ENCODE measurements at places on chromosomes 5 and 9.

- no peak for DNase-seq
Observed at GRCh38 chr5:160679567-160680309, 172.3 kb downstream of the ATP10B start.

DNA sequence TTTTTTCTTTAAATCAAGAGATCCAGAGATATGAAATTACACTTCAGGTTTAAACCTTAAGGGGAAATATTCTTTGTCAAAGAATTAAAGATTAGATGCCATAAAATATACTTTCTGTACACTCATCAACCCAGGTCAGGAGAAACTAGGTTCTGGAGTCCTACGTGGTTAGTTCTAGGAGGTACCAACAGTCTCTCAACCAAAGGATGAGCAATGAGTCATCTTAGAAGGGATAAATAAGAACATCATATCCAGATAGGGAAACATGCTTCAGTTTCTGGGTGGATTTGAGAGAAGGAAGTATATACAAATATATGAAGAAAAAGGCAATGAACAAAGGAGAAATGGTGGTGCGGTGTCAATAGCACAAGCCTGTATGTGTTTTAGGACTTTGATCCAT, 98.2 kb downstream of the CSNK1G3 start:
- no peak for DNase-seq

DNA sequence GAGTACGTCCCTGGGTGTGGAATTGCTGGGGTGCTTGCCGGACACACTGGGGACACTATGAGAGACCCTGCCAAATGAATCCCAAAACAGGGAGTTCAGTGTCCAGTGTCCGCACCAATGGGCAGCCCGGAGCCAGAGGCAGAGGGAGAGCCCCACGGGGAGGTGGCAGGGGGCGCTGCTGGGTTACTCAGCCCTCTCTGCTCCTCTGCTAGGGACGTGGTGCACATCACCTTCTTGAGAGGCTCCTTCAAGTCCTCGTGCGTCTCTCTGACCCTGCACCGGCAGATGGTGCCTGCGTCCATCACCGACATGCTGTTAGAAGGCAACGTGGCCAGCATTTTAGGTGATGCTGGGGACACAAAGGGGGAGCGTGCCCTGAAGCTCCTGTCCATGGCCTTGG, 20.8 kb downstream of the STKLD1 start:
- DNase-seq: peak; percentile 53

GRCh38 chr5:118354797-118355196, 633.5 kb downstream of the DTWD2 start:
- DNase-seq: no peak

- DNase-seq: no peak
Observed at GRCh38 chr5:175710326-175710725, 52.5 kb downstream of the HRH2 start.

DNA sequence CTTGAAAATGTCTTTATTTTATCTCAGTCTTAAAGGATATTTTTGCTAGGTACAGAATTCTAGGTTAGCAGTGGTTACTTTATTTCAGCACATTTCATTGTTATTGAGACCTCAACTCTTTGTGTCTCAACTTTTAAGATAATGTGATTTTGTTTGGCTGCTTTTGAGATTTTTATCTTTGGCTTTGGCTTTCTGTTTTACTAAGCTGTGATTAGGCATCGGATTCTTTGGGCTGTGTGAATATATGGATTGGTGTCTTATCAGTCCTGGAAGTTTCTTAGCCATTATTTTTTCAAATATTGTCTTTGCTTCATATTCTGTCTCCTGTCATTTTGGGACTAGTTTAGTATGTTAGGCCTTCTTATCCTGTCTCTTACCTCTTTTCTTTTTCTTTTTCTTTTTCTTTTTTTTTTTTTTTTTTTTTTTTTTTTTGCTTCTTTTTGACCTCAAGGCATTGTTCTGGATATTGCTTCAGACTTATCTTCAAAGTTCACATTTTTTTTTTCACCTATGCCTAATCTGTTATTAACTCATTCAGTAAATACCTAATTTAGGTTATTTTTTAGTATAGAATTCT, 20.1 kb upstream of the APC start:
- DNase-seq: no peak

GRCh38 chr5:169656125-169656901, 19.2 kb downstream of the DOCK2 start:
- no peak for DNase-seq

DNA sequence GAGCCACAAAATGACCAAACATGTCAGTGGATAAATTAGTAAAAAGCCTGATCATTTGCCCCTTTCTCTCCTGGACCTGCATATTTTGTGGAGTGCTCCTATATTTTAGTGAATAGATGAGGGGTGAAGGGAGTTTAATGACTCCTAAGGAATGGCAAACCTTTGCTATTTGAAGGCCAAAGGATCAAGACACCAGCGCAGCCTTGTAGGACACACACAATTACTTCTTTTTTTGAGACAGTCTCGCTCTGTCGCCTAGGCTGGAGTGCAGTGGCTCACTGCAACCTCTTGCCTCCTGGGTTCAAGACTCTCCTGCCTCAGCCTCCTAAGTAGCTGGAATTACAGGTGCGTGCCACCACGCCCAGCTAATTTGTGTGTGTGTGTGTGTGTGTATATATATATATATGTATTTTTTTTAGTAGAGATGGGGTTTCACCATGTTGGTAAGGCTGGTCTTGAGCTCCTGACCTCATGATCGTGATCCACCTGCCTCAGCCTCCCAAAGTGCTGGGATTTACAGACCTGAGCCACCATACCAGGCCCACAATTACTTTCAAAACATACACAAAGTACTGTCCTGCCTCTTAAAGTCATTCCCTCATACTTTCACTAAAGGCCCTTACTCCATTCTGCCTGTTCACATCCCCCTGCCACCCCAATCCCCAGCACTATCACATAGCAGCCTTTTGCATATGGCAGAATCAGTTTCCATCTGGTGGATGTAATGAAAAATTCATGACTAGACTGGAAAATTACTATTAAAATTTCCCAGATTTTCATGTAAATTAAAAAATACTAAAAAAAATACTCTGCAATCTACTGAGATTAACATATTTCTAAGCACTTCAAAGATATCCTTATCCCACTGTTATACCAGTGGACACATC, 60.4 kb downstream of the CSNK1A1 start:
- peak; percentile 11 for DNase-seq

DNA sequence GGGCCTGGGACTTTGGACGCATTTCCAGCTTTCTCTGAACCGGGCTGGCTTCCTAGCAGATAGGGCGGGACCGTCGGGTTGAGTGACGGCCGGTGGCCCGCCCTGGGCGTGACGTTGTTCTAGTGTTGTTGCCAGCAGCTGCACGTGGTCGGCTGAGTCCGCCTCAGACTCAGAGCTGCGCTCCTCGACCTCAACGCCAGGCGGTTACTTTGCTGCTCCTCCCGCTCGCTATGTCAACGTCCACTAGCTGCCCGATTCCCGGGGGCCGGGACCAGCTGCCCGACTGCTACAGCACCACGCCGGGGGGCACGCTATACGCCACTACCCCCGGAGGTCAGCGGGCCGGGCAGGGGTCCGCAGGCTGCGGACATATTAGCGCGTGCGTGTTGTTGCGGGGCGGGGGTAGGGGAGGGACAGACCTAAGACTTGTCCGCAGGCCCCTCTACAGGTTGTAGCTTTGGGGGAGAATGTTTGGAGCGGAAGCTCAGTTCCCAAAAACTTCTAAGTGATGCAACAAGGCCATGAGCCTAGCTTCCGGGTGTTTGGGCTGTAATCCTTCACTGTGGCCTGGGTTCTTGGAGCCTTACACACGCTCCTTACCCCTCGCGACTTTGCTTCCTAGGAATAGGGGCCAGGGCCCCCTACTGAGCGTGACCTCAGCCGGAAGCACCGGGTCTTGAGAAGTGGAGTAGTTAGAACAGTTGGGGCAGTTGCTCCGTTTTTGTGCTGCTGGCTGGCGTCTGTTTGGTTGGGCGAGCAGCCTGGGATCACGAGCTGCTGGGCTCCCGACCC, at the start of gene EIF4EBP3:
Gene EIF4EBP3, plus strand, starts transcription at position 155 of the 792 bp plus-strand sequence. Its CDS starts 76 bp downstream, at position 231.
- DNase-seq: peak; percentile 94
